Calu3 (cell line): ENCODE measurements at places on chromosomes 3 and 15. TPM values are rescaled to one million over a fixed set of nuclear protein-coding genes. Genes with fewer than 3 reads are reported as not detected.
A peak's percentile ranks its signal among the peaks of the same experiment; 100 is the strongest.

DNA sequence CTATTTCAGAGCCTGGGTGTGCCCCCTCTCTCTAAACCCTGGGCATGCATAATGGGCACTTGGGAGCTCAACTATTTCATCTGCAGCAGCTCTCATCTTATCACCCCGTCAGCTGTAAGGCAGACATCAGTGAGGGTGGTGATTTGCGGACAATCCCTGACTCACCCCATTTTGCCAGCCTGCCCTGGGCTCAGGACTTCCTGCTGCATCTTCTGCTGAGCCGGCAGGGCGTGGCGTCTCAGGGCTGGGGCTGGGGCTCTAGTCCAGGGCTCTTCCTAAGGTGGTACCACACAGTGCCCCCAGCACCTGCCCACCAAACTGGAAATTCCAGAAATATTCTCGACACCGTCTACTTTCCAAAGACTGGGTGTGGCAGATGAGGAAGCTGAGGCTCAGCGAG is 925 bp upstream of the PSTPIP1 start:
- peak; percentile 55 for DNase-seq
- peaks cover 17% of the 10 kb centered on the region for H3K4me1 ChIP-seq
- no peak overlapping the region for H3K4me3 ChIP-seq
- H3K27me3 ChIP-seq = peaks cover 43% of the 10 kb centered on the region
- H3K36me3 ChIP-seq = no peaks in the 10 kb centered on the region

GRCh38 chr3:68666429-68667136 is 265.8 kb downstream of the TAFA4 start:
- H3K4me3 ChIP-seq = no peak overlapping the region
- no peaks in the 10 kb centered on the region for H3K36me3 ChIP-seq
- no peaks in the 10 kb centered on the region for H3K27me3 ChIP-seq

DNA sequence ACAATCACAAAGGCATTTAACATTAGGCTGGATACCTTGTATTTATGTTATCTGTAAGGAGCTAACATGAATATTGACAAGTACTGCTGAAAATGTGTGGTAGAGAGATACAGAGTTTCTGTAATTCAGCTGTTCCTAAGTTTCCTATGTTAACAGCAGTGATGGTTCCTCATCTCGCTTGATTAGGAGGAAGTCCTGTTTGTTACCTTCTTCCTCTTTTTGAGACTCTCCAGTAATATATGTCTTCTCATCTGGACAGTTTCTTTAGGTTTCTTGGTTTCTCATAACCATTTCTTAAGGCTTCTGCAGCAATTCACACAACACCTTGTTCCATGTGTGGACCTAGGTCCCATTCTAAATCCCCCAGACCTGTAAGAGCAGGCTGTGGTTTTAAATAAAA is 11.4 kb upstream of the PEX5L start:
- no peak overlapping the region for H3K27ac ChIP-seq
- H3K27me3 ChIP-seq = peaks cover 30% of the 10 kb centered on the region
- H3K4me3 ChIP-seq = no peak overlapping the region
- no peak for DNase-seq
- no peaks in the 10 kb centered on the region for H3K36me3 ChIP-seq
- H3K4me1 ChIP-seq = peaks cover 23% of the 10 kb centered on the region

DNA sequence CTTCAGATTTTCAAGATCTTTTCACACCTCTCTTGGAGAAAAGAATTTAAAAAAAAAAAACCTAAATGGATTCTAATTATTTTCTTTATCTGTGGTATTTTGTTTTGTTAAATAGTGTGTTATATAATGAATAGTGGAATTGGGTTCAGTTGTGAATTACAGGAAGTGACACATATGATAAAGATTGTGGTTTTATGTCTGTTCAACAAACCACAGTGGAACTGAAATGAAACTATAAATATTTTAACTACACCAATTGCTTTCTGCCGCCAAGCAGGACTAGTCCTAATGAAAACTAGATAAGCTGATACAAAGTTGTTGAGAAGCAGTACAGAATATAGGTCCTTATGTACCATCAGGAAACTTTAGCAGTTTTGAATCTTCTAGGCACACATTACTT is 121.6 kb downstream of the UBE2E2 start:
- no peaks in the 10 kb centered on the region for H3K27me3 ChIP-seq
- H3K4me3 ChIP-seq = no peak overlapping the region
- no peak for DNase-seq

DNA sequence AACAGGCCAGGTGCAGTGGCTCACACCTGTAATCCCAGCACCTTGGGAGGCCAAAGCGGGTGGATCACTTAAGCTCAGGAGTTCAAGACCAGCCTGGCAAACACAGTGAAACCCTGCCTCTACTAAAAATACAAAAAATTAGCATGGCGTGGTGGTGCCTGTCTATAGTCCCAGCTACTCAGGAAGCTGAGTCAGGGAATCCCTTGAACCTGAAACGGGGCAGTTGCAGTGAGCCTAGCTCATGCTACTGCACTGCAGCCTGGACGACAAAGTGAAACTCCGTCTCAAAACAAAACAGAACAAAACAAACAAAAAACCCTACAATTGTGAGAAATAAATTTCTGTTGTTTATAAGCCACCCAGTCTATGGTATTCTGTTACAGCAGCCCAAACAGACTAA is 94.7 kb downstream of the PIK3CB start:
- no peak overlapping the region for H3K4me3 ChIP-seq
- no peak overlapping the region for H3K27ac ChIP-seq
- no peak for DNase-seq
- no peaks in the 10 kb centered on the region for H3K4me1 ChIP-seq
- peaks cover 6% of the 10 kb centered on the region for H3K36me3 ChIP-seq

DNA sequence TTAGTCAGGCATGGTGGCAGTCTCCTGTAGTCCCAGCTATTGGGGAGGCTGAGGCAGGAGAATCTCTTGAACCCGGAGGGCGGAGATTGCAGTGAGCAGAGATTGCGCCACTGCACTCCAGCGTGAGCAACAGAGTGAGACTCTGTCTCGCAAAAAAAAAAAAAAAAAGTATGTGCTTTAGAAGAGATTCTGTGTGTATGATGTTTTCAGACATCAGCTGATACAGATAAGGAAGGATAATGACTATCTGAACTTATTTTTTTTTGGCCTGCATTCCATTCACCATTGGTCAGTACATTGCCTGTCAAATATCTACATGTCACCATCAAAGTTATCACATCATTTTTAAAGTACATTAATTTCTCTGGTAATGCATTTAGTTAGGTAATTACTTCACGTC is 17.4 kb downstream of the C3orf38 start:
- no peak for DNase-seq
- H3K27ac ChIP-seq = no peak overlapping the region
- no peaks in the 10 kb centered on the region for H3K27me3 ChIP-seq
- no peak overlapping the region for H3K4me3 ChIP-seq
- no peaks in the 10 kb centered on the region for H3K36me3 ChIP-seq

DNA sequence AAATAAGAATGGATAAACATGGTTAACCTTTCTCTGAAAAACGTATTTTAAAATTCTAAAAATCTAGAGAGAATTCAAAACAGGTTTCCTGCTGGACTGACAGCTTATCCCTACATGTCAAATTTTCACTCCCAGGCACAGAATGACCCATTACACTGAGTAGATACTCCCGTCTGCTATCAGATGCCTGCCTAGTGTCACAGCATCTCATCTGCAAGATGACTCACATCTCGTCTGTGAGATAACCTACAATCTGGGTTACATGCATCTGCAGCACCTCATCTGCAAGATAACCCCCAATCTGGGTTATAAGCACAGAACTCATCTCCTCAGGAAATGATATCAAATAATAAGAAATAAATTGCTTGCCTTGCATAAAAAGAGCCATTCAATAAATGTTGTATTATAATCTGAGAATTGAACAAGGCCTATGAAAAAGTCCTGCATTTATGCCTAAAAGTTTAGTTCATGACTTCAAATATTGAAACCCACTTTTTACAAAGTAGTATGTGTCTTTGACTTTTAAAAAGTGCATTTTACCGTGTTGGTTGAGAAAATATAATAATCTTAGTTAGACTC is 188.3 kb upstream of the THBS1 start:
- no peak for DNase-seq
- H3K27me3 ChIP-seq = no peaks in the 10 kb centered on the region

DNA sequence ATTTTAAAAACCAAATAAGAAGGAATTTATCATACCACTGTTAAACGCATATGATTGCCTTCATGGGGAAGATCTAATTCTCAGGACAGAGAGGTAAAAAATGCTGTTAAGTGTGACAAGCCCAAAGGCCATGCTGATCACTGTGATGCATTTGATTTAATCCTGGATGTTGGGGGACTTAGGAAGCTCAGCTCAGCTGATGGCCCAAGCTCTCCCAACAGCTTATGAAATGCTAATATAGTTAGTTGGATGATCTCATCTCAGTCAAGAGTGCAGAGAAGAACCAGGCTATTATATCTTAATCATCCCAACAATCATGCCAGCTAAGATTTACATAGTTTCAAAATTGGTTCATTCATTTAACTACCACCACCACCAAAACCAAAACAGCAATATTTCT is 340.0 kb downstream of the IL20RB start:
- H3K4me1 ChIP-seq = no peaks in the 10 kb centered on the region
- no peak for DNase-seq
- H3K36me3 ChIP-seq = no peaks in the 10 kb centered on the region
- no peak overlapping the region for H3K4me3 ChIP-seq
- H3K27me3 ChIP-seq = no peaks in the 10 kb centered on the region
- no peak overlapping the region for H3K27ac ChIP-seq

DNA sequence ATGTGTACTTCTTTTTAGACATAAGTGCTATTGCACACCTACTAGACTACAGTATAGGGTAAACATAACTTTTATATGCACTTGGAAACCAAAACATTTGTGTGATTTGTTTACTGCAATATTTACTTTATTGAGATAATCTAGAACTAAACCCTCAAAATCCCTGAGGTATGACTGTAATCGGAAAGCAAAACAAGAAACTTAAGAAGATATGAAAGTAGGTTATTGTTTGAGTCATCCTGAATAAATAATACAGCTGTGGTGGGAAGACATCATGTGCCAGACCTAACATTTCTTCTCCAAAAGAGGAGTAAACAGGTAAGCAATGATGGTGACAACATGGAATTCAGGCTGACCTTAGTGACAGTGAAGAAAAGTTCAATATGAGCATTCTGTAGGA is 765.5 kb downstream of the OTOL1 start:
- H3K36me3 ChIP-seq = no peaks in the 10 kb centered on the region
- no peak overlapping the region for H3K27ac ChIP-seq
- no peak for DNase-seq
- no peaks in the 10 kb centered on the region for H3K27me3 ChIP-seq
- no peaks in the 10 kb centered on the region for H3K4me1 ChIP-seq
- no peak overlapping the region for H3K4me3 ChIP-seq

DNA sequence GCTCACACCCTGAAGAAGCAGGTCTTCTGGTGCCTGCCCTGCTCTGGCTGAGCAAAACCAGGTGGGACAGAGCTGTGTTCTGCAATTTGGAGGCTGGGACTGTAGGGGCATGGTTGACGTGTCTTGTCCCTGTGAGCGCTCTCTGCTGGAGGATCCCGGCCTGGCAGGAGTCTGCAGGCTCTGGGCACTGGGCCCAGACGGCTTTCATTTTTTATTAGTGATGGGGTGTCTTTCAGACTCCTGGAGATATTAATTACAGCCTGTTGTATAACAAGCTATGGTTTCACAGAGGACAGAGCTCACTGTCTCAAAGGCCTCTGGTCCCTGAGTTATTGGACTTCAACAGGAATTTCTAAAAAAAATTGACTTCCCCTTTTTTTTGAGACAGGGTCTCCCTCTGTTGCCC is 29.5 kb upstream of the ZNF710 start:
- no peak overlapping the region for H3K4me3 ChIP-seq
- DNase-seq = peak; percentile 82
- no peak overlapping the region for H3K27ac ChIP-seq
- no peaks in the 10 kb centered on the region for H3K4me1 ChIP-seq
- peaks cover 43% of the 10 kb centered on the region for H3K27me3 ChIP-seq
- H3K36me3 ChIP-seq = no peaks in the 10 kb centered on the region

DNA sequence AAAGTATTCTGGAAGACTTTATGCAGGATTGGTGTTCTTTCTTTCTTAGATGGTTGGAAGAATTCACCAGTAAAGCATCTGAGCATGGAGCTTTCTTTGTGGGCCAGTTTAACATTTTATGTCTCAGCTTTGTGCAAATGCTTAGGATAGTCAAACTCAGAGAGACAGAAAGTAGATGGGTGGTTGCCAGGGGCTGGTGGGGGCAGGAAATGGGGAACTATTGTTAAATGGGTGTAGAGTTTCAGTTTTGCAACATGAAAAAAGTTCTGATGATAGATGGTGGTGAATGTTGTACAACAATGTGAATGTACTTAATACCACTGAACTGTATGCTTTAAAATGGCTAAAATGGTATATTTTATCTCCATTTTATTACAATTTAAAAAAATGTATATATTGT is 24.8 kb downstream of the SPCS1 start:
- DNase-seq = no peak
- no peak overlapping the region for H3K27ac ChIP-seq
- no peaks in the 10 kb centered on the region for H3K27me3 ChIP-seq
- no peak overlapping the region for H3K4me3 ChIP-seq
- H3K36me3 ChIP-seq = peaks cover 42% of the 10 kb centered on the region
- peaks cover 6% of the 10 kb centered on the region for H3K4me1 ChIP-seq

GRCh38 chr3:161423911-161424522 is 52.7 kb upstream of the SPTSSB start:
- H3K36me3 ChIP-seq = no peaks in the 10 kb centered on the region
- no peaks in the 10 kb centered on the region for H3K27me3 ChIP-seq
- H3K4me1 ChIP-seq = peaks cover 9% of the 10 kb centered on the region
- no peak overlapping the region for H3K27ac ChIP-seq

DNA sequence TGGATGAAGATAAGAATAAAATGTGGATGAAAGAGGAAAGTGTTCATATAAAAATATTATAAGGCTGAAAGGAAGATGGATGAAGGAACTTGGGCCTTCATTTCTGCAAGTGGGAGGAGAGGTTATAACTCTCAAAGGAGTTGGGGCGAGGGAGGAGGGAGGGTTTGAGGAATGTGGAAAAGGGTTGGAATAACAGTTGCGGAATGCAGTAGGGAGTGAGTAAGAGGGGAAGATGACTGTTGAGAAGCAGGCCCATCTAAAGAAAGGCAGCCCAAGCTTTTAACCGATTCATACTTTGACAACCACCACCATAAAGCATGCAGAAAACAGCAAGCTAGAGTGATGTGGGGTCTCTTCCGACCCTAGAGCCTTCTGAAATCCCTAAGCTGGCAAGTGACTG is 8.3 kb upstream of the TM4SF4 start:
- H3K4me1 ChIP-seq = peaks cover 44% of the 10 kb centered on the region
- no peak for DNase-seq
- no peak overlapping the region for H3K27ac ChIP-seq
- H3K27me3 ChIP-seq = no peaks in the 10 kb centered on the region

DNA sequence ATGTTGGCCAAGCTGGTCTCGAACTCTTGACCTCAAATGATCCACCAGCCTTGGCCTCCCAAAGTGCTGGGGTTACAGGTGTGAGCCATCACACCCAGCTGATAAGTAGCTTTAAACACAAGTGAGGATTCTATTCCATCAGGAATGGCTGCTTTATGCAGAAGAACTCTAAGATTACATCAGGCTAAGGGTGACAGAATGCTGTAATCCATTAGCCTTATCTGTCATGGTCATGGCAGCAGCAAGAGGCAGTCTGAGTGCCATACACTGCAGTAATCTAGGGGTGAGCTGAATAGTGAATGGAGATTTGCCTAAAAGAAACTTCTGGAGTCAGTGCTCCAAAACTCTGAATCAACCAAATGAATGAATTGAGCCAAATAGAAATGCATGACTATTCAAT is 39.6 kb downstream of the LIPC start:
- DNase-seq = no peak
- H3K27me3 ChIP-seq = no peaks in the 10 kb centered on the region
- peaks cover 70% of the 10 kb centered on the region for H3K4me1 ChIP-seq
- H3K36me3 ChIP-seq = peaks cover 54% of the 10 kb centered on the region

Gene SKOR1
- total RNA-seq = 0.17 and 0.27 TPM in 2 replicates

Gene CPN2
- not detected in 2 replicates for total RNA-seq

Gene TUSC7
- total RNA-seq = not detected in 2 replicates

Gene TM4SF1
- total RNA-seq = 919 and 981 TPM in 2 replicates

Gene FSIP1
- 0.27 and 0.28 TPM in 2 replicates for total RNA-seq
